ENCODE measurements at places on chromosomes 16 and 17.

- peak; percentile 58 for DNase-seq
These were observed 3.7 kb upstream of the HSD17B2 start for GRCh38 chr16:82031116-82032084.

DNA sequence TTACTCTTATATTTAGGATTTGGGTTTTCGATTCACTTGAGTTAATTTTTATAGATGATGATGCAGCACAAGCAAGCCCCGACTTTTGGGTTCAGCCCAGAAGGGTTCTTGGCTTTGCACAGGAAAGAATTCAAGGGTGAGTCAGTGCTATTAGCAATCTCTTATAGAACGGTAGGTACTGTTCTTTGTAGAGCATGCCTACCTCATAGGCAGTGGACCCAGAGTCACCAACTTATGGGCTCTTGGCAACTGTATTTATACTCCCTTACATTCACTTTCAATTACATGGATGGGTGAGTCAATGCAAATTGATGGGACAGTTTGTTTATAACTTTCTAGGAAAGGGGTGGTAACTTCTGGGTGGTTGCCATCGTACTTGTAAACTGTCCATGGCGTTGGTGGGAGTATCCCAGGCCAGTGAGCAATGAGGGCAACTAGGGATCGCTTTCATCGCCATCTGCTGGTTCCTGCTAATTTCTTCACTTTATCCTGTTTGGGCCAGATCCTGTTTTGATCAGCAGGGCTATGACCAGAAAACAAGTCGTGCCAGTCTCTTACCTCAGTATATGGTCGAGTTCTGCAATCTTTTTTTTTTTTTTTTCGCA, 362.6 kb downstream of the CNTNAP4 start:
- DNase-seq: peak; percentile 15

- DNase-seq: no peak
These were observed at the start of gene CD7 for GRCh38 chr17:82317394-82318168. CD7 (minus strand) TSS chr17:82317608; CDS start chr17:82317495, 113 bp downstream.

- DNase-seq: no peak
These were observed 62.4 kb downstream of the NKD1 start for GRCh38 chr16:50610331-50611262.

GRCh38 chr16:55480228-55480655, 1.2 kb downstream of the MMP2 start:
- peak; percentile 85 for DNase-seq

GRCh38 chr17:71631483-71631882, 489.3 kb upstream of the SOX9 start:
- peak; percentile 9 for DNase-seq

DNA sequence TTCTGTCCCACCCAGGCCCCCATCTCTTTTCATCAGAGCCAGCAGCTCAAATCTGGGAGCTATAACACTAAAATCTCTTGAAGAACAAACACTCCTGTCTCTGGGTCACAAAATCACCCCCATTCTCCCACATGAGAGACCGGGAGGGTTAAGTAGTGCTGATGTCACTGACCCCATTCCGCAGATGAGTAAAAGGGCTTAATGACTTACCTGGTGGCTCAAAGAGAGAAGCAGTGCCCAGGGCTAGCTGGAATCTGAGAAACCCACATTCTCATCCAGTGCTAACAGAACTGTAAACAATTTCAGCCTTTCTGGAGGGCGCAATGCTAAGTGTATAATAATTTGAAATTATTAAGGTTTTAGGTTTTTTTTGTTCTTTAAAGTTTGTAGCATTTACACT, 26.3 kb upstream of the LHX1 start:
- DNase-seq: no peak

GRCh38 chr16:87895641-87896141, 26.4 kb upstream of the SLC7A5 start:
- DNase-seq: peak; percentile 29

- DNase-seq: no peak
These were observed 29.4 kb upstream of the CACNG1 start for GRCh38 chr17:67015001-67015400.

GRCh38 chr17:48944515-48945260, at the start of gene SNF8:
SNF8 (minus strand) TSS chr17:48944842; CDS start chr17:48944734, 108 bp downstream.
- DNase-seq: peak; percentile 91

DNA sequence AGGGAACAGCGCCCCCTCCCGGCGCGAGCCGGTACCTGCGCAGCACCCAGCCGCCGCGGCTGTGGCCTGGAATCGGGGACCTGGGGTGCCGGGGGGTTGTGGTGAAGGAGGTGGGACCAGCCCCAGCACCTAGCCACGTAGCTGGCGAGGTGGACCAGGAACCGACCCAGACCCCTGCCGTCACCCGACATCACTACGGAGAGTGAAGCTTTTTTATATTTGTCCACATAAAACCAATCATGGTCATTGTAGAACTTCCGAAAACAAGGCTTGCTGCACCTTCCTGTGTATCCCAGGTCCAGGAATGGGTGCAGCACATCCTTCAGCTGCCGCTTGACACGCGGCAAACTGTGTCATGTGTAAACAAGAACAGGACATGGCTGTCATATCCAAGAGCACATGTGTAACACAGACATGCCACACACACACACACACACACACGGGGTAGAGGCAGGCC, 1.3 kb downstream of the HBQ1 start:
- DNase-seq: no peak

GRCh38 chr17:5042157-5043022, 7.2 kb upstream of the SLC52A1 start:
- no peak for DNase-seq

DNA sequence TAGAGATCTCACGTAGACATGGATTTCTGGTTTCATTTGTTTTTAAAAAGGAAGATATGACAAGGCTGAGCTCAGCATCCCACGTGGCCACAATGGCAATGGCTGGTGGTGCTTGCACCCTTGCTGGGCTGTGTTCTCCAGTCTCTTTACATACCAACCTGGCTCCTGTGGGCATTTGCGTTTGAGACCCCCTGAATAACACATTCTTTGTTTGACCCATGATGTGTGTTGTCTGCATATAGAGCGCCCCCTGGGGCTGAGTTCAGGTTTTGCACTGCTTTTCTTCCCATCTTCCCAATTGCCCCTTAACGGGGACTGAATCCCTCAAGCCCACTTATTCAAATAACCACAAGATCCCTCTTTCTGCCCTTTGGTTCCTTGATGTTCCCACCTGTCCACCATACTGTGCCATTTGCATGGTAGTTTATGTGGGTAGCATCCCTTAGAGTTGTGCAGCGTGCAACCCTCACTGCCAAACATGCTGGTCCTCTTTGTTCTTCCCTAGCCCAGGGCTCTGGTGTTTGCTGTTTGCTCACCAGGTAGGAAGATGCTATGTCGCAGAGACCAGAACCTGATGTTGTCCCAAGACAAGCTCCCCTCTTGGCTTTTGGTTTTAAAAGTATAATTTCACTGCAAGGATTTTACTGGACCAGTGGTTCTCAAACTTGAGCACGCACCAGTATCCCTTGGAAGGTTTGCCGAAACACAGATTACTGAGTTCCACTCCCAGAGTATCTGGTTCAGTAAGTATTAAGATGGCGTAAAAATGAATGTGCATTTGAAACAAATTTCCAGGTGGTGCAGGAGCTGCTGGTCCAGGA, 38.5 kb upstream of the NKD1 start:
- DNase-seq: peak; percentile 29

DNA sequence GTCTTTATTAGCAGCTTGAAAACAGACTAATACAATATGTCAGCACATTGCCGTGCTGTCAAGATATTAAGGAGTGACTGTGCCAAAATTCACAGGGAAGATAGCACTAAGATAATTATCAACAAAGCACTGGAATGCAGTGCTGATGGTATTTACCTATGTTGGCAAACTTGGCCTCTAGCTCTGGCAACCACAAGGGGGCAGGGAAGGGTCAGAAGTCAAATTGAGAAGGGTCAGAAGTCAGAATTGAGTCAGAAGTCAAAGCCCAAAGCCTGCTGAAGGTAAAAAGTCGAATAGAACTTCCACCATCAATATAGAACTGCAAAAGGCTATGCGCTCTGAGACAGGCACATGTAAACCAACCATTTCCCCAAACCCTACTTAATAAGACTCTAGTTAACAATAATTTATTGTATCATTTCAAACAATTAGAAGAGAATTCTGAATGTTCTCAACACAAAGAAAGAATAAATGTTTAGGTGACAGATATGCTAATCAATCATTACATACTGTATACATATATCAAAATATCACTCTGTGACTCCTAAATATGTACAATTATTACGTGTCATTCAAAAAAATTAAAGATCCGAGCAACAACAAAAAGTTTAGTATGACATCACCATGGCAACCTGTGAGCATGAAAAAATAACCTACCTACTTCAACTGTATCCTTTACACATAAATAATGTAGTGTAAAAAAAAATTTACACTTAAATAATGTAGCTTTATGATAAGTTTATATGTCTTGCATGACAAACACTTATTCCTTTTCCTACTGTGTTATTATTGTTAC, 916.1 kb downstream of the KCNJ2 start:
- DNase-seq: no peak

GRCh38 chr17:1183171-1183873, 3.5 kb upstream of the ABR start:
- DNase-seq: peak; percentile 59

GRCh38 chr16:24778671-24779070, 49.2 kb downstream of the TNRC6A start:
- DNase-seq: no peak

GRCh38 chr16:10938321-10938720, 3.9 kb downstream of the DEXI start:
- peak; percentile 46 for DNase-seq

GRCh38 chr17:64412944-64413381, 22.3 kb upstream of the PECAM1 start:
- DNase-seq: no peak

GRCh38 chr16:17160285-17160853, 310.4 kb downstream of the XYLT1 start:
- no peak for DNase-seq

DNA sequence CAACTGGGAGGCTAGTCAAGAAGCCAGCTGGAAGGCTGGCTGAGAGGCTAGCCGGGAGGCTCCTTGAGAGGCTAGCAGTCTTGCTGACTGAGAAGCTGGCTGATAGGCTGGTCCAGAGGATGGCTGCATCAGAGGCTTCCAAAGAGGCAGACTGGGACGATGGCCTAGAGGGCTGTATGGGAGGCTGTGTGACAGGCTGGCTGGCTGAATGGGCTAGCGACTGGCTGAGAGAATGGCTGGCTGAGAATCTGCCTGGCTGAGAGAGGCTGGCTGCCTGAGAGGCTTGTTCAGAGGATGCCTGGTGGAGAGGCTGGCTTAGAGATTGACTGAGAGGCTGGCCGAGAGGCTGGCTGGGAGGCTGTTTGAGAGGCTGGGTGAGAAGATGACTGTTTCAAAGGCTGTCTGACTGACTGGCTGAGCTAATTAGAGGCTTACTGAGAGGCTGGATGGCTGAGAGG, 34.8 kb upstream of the ACSM2B start:
- DNase-seq: no peak

- peak; percentile 13 for DNase-seq
These were observed 10.3 kb downstream of the NT5M start for GRCh38 chr17:17313350-17313991.

DNA sequence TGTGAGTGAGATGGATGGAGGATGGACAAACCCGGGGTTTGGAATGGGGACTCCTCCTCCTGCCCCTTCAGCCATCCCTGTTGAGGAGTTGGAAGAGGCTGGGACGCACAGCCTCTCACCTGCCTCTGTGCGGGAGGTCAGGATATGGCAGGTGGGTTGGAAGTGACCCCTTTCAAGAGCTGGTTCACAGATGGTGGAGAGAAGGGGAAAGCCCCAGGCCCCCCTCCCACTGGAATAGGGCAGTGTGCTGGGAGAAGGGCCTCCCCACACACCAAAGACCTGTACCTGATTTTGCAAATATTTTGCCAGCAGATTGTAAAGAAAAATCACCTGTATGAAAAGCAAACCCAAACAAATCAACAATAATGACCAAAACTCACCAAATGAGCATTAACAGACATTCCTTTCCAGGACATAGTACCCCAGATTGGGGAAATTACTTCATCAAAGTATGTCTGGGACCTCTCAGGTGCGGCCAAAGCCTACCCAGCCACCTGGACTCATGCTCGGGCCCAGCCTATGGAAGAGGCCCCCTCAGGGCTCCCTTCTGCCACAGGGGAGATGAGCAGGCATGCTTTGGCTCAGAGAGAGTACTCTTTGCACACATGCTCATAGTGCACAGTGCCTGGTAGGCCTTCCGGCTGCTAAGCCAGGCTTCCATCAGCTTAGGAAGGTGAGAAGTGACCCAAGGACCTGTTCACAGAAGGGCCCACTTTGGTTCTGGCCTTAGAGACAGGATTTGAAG, 7.8 kb downstream of the SLC47A2 start:
- no peak for DNase-seq

GRCh38 chr16:86726340-86726739, 148.0 kb downstream of the FOXL1 start:
- no peak for DNase-seq

GRCh38 chr16:3971706-3972105, 91.2 kb upstream of the CREBBP start:
- DNase-seq: no peak

DNA sequence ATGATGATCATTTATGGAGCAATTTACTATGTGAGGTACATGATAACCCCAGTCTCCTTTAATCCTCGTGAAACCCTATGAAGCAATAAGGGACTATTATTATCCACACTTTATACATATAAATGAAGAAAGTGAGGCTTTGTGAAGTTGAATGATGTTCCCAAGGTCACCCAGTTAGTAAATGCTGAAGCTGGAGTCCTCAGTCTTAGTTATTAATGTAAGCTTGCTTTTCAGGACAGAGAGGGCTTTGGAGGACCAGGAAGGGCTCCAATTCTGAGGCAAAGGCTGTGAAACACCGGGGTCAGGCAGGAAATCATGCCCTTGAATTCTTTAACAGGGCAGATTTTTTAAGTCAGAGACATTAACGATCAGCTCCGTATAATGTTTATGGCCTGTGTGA, 36.8 kb downstream of the KSR1 start:
- DNase-seq: no peak

DNA sequence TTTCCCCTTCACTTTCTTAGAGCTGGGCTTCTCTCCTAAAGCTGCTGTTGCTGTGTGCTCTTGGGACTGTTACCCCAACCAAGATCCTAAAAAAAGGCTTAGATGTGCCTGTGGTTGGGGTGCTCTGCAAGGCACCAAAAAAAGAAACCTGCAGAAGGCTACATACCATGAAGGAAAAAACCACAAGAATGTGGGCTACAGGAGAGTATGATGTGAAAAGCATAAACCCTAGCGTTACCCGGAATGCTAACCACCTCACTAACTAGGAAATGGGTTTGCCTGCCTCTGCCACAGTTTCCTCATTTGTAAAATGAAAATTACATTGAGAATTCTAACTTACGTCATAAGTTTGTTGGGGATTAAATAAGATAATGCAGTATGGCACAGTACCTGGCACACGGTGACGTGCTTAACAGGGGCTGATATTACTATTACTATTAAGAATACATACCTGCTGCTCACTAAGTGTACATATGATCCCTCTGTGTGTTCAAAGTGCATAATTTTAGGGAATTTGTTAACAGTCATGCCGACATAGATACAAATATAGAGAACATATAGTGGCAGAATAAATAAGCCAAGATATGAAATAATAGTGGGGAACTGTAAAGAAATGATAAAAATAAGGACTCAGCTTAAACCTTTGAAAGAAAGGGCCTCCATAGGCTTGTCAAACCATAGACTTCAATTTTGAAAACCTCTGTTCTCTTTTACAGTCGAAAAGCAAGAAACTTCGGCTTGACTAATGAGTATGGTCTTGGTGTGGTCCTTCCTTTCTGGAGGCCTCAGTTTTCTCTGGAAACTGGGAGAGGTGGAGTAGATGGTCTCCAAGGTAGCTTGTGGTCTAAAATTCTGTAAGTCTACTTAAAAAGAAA, 177.8 kb upstream of the TBX2 start:
- DNase-seq: no peak

- DNase-seq: no peak
These were observed 198.8 kb upstream of the CDH5 start for GRCh38 chr16:66167564-66168291.

- DNase-seq: peak; percentile 11
These were observed 276.8 kb downstream of the STX8 start for GRCh38 chr17:9298776-9299295.
